LoVo (cell line): ENCODE measurements at places on chromosomes 13 and 19.

DNA sequence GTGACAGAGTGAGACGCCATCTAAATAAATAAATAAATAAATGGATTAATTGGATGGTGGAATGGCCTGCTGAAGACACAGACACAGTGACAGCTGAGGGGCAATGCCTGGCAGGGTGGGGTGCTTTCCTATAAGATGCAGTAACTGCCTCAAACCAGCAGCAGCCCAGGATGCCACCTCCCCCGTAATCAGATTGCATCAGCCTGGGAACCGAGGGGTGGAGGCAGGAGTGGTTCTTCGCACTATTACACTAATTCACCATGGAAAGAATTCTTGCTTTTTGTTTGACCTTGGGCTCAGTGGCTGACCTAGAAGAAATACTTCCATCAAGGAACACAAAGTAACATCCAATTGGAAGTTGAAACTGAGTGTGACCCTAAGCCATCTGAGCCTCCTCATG, 31.6 kb upstream of the USP12 start:
- DNase-seq = no peak

DNA sequence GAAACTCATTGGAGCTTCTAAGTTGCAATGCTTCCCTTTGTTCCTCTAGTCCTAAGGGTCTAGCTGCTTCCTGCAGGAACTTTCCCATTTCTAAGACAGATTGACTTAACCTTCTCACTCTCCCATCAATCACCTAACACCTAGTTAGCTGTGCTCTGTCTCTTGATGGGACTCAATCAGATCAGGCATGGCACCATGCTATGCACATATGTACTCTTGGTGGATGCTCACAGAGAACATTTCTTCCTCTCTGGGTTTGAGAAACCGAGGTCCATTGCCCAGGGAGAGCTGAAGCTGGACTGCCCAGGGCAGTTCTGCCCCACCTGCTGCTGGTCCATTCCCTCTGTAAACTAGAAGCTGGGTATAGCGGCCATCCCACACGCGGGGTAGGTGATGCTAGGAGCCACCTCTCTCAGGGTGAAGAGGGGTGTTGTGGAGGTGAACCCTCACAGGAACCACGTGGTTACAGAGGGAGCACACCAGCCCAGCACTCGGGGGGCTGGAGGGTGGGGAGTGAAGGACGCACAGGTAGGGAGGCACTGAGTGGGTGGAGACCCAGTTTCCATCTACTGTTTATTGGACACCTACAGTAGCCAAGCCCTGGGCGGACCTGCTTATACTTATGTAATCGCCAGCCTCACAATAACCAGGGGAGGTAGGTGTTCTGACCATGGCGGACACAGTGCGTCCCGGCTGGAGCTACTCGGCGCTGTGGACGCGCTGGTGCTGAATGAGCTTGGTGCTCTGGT, 3.1 kb upstream of the UBE2M start:
- DNase-seq = no peak

DNA sequence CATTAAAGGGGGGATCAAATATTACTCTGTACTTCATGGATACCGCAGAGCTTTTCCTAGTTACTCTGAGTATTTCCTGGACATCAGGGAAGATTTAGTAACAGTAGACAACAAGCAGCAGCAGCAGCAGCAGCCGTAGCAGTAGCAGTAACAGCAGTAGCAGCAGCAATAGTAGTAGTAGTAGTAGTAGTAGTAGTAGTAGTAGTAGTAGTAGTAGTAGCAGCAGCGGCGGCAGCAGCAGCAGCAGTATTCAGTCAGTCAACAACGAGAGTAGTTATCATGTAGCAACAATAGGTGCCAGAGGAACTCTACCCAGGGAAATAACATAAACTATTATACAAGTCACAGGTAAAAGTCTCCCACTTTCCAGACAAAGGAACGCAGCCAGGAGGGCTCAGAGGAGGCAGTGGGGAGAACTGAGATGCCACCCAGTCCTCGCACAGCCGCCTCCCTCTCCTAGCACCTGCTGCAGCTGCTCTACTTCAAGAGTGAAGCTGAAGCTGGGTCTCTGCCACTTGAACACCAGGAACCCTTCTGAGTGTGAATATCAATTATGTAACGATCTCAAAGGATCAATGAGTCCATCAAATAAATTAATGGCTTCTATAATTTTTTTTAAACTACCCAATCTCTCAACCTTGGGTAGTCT, 1.3 kb upstream of the DOCK9 start:
- no peak for DNase-seq

DNA sequence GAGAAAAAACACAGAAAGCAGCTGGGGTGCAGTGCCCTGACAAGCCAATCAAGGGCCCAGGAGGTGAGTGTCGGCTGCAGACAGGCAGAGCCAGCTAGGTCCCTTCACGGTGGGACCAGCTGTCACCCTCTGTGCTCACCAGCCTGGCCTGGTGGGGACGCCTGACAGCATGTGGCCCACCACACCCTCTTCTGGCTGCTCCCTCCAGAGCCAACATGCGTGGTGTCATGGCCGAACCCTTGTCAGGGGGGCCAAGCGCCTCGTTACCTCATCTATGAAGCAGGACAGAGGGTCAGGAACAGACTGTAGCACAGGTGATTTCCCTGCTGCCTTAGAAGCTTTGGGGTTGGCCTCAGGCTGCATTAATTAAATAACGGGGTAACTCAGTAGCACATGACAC, 40.0 kb upstream of the ISYNA1 start:
- no peak for DNase-seq

DNA sequence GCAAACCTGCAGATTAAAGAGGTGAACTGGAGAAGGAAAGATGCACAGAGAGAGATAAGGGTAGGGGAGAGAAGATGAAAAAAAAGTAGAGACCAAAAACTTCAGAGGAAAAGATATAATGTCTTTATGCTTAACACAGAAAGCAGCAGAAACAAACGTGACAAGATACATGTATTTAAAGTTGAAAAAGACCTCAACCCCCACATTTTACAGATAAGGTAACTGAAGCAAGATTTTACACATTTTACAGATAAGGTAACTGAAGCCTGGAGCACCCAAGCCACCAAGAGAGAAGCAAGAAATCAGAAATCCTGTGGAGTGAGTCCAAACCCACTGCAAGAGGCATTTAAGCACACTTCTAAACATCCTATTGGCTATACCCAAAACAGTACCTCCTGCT, 185.3 kb downstream of the TBC1D4 start:
- no peak for DNase-seq

DNA sequence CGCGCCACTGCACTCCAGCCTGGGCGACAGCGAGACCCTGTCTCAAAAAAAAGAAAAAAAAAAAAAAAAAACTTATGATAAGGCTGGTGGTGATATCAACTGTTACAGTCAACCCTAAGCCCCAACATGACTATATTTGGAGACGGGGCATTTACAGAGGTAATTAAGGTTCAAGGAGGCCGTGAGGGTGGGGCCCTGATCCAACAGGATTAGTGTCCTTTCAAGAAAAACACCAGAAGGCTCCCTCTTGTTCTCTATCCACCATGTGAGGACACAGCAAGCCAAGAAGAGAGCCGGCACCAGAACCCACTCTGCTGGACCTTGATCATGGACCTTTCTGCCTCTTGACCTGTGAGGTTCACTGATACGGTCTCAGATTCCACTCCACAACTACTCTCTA, 14.1 kb downstream of the MIER2 start:
- no peak for DNase-seq

GRCh38 chr13:40483601-40484000, 182.8 kb downstream of the FOXO1 start:
- DNase-seq = no peak

DNA sequence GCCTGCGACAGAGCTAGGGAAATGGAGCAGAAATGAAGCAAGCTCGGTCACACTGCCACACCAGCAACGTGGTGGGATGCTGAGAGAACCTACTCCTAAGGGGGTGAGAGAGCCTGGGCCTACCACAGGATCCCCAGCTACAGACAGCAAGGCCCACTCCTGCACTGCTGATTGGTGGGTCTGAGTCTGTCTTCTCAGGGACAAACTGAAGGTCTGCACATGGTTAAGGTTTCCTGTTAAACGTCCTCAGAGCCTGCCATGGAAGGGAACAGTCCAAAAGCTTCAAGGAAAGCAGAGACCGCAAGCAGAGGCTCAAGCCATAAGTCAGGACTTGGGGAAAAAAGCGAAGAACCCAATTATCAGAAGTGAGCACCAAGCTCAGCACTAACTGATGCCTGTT, 53.5 kb upstream of the MED4 start:
- no peak for DNase-seq
